ENCODE measurements at places on chromosomes 2 and 18.

- DNase-seq = no peak
Measured at GRCh38 chr2:86123328-86123925, 17.4 kb downstream of the PTCD3 start.

- no peak for DNase-seq
Measured at GRCh38 chr18:48949050-48949605, 1.6 kb downstream of the SMAD7 start.

GRCh38 chr2:190105554-190105953 lies 43.0 kb upstream of the MSTN start:
- DNase-seq = no peak

- peak; percentile 13 for DNase-seq
Measured at GRCh38 chr2:70960833-70961647, 17.4 kb upstream of the ANKRD53 start.

DNA sequence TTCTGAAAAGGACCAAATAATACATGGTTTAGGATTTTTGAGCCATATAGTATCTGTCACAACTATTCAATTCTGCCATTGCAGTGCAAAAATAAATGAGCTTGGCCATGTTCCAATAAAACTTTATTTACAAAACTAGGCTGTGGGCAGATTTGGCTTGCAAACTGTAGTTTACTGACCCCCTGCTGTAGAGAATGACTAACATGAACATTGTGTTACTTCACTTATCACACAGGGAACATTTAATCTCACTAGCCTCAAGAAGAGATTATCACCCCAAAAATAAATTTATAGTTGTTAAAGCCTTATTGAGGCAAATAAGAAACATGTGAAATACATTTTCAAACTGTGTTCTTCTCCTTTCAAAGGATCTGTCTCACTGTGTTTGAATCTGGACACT lies 766.2 kb downstream of the MBD2 start:
- no peak for DNase-seq

- no peak for DNase-seq
Measured at GRCh38 chr2:132478461-132479105, 62.0 kb downstream of the GPR39 start.

DNA sequence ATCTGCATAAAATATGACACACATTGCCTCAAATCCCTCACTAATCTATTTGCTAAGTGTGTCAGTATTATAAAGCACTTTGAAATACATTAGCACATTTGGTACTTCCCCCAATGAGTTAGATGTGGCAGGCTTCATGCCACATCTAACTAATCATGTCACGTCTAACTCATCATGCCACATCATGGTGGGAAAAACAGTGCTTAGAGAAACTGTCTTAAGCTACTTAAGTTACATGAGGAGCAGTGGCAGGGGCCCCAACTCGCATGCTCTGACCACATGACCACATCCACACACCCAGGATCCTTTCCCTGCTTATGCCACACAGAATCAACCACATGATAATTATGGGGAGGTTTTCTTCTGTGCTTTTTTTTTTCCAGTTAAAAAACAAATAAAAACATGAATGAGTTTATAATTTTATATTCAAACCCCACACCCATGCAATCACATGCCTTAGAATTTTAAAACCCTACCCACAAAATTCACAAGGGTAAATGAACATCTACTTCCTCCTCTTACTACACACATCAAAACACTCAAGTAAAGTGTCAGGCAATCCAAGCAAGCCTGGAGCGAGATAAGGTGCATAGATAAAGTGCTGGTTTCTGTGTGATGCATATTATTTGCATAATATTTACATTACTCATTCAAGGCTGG lies 1.6 kb downstream of the ABCA12 start:
- no peak for DNase-seq
